ENCODE measurements at places on chromosomes 3 and 15.

- DNase-seq = no peak
Measured at GRCh38 chr15:41648770-41649169, 11.4 kb upstream of the MGA start.

- DNase-seq = no peak
Measured at GRCh38 chr3:88882121-88882520, 225.3 kb upstream of the EPHA3 start.

- DNase-seq = no peak
Measured at GRCh38 chr3:124395584-124396338, 334.5 kb upstream of the UMPS start.

GRCh38 chr3:181847276-181847675, 135.6 kb downstream of the SOX2 start:
- DNase-seq = no peak

- DNase-seq = no peak
Measured at GRCh38 chr15:67148196-67148701, 82.8 kb downstream of the SMAD3 start.

DNA sequence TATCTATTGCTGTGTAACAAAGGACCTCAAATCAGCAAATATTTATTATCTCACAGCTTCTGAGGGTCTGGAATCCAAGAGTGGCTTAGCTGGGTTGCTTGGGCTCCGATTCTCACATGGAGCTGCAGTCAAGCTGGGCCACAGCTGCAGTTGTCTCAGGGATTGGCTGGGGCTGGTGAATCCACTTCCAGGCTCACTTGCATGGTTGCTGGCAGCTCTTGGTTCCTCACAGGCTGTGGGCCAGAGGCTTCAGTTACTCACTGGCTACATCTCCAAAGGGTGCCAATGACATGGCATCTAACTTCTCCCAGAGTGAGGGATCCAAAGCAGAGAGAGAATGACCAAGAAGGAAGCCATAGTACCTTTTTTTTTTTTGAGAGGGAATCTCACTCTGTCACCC, 13.9 kb upstream of the SYNM start:
- DNase-seq = no peak

GRCh38 chr3:17581421-17582080, 160.9 kb downstream of the TBC1D5 start:
- DNase-seq = no peak

GRCh38 chr15:71002316-71002715, 109.7 kb downstream of the LRRC49 start:
- DNase-seq = no peak

Data from activated T-helper 1 cell treated with anti-CD3 and anti-CD28 coated beads, Interleukin-2, amount 50 U/mL, for 16 hours (primary cell).